ENCODE measurements at places on chromosomes 7 and 10.
A peak's percentile ranks its signal among the peaks of the same experiment; 100 is the strongest.

GRCh38 chr7:74174606-74175082 is 488 bp downstream of the EIF4H start:
- DNase-seq, result peak; percentile 38

DNA sequence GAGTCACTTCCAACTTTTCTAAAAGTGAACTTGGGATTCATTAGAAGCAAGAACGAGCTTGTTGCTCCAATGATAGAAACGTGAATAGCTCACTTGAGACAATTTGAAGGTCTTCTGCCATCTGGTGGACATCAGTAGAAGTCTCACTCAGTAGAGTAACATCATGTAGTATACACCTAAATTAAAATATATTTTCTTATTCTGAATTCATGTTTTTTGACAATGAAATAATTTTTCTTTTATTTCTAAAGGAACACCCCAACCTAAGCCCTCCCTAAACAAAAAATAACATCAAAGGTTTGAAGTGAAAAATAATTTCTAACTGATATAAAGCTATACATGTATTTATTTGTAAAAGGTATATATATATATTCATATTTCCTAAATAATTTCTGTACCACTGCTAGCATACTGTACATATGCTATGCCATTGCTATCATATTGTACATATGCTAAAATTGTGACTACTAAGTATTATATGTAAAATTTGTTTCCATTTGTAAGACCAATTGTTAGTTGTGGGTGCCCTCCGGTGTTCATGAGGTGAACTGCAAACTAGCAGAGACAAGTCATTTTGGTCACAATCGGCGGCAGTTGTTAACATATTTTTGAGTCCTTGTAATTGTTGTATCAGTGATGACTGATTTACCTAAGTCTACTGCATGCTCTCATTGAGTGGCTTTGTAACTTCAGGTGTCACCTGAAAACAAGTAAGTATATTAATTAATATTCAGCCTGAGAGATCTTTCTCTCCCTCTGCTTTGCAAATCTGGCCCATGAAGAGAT is 121.9 kb downstream of the PTPRZ1 start:
- peak; percentile 80 for DNase-seq

DNA sequence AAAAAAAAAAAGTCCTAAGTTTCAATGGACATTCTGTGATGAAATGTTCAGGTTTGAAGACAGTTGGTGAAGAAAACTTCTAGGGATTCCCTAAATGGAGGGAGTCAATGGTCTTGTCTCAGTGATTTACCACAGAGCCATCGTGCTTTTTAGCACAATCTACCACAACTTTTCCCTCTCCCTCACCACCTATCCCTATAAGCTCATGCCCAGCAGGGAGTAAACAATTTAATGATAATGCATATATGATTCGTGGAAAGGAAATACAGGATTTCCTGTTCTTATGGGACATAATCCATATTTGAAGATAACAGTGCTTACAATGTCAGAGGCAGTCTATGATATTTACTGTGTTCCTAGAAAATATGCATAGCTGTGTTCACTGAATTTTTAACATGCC is 38.4 kb upstream of the CD36 start:
- no peak for DNase-seq

GRCh38 chr7:47378728-47379395 is 203.0 kb downstream of the TNS3 start:
- no peak for DNase-seq

DNA sequence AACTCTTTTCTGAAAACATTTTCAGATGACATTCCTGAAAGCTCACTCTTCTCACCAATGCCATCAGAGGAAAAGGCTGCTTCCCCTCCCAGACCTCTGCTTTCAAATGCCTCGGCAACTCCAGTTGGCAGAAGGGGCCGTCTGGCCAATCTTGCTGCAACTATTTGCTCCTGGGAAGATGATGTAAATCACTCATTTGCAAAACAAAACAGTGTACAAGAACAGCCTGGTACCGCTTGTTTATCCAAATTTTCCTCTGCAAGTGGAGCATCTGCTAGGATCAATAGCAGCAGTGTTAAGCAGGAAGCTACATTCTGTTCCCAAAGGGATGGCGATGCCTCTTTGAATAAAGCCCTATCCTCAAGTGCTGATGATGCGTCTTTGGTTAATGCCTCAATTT is 16.5 kb downstream of the ANLN start:
- no peak for DNase-seq

DNA sequence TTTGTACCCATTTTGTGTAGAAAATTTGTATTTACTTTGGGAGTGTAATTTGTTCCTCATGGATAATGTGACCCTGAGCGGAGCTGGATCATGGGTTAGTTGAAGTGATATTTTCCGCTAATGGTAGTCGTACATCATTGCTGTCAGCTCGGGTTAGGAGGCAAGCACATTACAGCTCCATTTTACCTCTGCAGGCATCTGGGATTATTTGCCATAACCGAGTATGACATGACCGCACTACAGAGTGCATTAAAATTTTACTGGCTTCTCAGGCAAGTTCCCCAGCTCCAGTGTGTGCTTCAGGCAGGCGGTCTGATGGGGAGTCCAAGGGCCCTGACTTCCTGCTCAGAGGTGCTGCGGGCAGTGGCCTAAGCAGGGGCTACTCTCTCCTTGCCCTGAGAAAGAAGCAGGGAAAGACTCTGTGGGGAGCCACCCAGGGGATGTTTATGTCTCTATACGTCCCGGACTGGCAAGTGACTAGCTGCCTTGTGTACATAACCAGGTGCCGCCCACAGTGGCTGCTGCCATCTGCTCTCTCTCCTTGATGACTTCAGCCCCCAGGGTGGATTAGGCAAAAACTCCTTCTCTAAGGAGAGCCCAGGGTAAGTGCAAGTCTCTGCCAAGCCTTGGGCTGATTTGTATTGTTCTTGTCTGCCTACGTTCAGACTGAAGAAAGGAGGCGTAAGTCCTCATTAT is 685.3 kb upstream of the GALNT17 start:
- no peak for DNase-seq

DNA sequence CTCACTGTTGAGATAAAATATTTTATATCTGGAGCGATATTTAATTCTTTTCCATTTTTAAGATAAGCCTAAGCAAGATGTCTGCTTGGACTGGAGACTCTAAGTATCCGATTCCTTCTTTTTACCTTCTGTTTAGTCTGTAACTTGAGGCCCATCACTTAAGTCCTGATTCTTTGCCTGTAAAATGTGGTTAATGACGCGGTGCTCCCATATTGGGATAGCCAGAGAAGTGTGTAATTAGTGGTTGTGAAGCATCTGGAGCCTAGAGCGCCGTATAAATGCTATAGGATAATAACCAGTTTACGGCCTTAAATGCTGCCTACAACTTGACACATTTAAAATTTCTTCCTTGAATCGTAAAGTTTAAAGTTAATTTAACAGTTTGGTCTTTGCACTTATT is 132.9 kb downstream of the CHN2 start:
- no peak for DNase-seq

DNA sequence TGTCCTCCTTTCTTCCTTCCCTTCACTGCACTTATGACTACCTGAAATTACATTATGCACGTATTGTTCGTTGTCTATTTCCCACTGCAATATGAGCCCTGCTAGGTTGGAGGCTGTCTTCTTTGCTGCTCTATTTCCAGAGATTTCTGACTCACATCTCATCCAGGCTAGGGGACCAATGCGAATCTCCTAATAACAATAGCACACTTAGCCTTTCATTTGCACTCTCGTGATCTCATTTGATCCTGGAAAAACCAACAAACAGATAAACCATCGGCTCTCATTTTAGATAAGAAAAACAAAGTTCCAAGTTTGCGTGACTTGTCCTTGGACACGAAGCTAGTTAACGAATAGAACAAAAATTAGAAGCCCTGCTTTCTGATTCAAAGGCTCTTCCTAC is 1.4 kb downstream of the ZNF438 start:
- DNase-seq, result no peak

DNA sequence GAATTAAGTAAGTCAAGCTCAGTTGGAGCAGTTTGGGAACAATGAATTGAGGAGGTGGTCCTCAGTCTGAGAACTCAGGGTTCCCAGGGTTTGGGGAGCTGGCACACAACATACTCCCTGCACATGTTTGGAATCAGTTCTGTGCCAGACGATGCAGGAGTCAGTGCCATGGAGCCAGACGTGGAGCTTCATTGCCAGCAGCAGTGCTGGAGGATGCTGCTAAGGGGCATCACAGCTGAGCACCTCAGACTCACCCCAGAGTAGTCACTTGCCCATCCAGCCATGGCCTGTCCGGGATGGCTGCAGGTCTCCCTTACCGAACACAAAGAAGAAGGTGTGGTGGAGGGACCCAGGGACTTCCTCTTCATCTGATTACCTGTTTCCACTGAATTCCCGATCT is 7.9 kb downstream of the GIMAP5 start:
- DNase-seq, result no peak

GRCh38 chr10:24451325-24451820 is 242.4 kb downstream of the KIAA1217 start:
- no peak for DNase-seq

- DNase-seq, result peak; percentile 84
These were observed 673.7 kb downstream of the SUGCT start for GRCh38 chr7:40808378-40808942.

DNA sequence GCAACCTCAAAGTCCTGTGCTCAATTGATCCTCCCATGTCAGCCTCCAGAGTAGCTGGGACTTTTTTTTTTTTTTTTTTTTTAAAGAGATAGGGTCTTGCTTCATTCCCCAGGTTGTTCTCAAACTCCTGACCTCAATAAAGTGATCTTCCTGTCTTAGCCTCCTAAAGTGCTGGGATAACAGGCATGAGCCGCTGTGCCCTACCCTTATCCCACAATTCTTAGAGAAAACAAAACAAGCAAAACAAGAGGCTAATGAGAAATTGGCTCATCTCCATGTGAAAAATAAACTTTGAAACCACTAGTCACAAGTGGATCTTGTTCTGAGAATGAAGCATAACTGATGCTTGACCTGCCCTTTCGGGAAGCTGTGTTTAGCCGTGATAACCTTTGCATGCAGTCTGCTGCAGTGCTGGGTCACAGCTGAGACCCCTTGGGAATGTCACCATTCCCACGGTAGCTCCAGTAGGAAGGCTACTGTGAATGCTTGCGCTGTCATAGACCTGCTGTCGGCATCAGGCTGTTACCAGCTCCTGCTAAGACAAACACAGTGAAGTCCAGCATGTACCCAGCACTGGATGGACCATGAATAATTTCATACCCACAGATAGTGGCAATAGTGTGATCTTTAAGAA is 290.7 kb upstream of the KIAA1217 start:
- DNase-seq, result no peak

- no peak for DNase-seq
These were observed 8.2 kb downstream of the CLRN3 start for GRCh38 chr10:127884501-127884900.

DNA sequence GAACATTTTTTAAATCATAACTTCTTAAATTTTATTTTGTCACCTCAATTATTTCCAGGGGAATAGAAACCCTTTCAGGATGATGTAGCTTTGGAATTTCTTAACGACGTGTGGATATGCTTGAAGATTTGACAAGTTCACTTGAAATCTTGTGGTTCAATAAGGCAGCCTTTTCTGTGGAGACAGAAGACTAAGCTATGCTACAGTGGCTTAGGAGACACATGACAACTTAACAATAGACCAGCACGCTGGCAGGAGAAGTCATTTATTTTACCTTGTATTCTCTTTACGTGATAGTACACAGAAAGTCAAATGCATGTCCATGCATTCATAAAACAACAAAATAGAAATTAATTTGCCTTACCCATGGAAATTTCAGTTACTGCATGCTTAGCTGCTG is 181.6 kb downstream of the GRM3 start:
- no peak for DNase-seq

GRCh38 chr7:24401628-24402593 is 117.9 kb downstream of the NPY start:
- DNase-seq, result peak; percentile 31

GRCh38 chr7:1408466-1408865 is 50.8 kb downstream of the MICALL2 start:
- DNase-seq, result no peak

DNA sequence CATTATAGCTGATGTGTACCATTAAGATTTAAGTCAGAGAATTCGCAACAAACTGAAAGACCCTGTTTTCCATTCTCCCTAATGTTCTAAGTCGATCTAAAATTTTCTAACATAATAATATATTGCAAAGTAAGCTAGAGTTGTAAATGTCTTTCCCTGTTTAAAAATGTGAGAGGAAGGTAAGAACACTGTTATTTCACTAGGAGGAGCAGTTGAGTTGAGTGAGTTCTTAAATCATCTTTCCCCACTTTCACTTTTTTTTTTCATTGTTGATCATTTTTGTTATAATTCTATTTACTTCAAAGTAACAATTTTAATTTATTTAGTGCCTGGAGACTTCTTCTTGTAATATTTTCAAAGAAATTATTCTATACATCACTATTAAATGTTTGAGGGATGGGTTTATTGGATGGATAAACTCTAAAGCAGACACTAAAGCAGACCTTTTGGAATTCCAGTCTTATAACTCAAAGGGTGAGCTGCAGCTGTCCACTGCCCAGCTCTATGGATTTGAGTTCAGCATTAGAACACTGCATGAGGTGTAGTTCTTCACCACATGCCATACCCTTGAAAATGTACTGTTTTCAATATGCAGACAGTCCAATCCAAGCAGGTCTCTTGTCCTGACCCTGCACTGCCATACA is 181.3 kb upstream of the FZD1 start:
- peak; percentile 7 for DNase-seq

DNA sequence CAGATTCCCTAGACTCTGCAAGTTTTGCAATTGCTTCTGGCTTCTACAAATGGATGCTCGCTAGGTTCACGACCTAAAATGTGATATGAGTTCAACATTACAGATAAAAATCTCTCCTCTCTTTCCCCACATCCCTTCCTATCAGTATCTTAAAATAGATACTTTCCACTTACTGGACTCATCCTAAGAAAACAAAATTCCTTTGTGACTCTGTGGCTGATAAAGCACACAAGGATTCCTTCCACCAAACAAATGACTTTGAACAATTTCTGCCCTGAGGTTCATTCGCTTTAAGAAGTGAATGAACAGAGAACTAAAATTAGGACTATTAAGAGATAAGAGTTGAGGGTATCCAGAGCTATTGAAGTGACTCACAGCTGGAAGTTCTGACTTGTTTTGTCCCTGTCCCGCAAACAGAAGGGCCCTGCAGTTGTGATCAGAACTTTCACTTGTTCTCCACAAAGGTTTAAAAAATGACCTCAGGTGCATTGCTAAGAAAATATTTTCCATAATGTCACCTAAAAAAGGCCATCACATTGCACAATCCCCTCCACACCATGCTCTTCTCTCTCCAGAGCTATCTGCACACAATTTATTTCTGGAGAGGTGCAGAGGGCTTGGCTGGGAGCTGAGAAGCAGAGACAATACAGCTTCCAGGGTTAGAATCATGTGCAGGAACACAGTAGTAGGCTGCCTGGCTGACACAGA is 96.1 kb downstream of the PIP4K2A start:
- peak; percentile 92 for DNase-seq

GRCh38 chr10:33706191-33706590 is 371.7 kb upstream of the NRP1 start:
- DNase-seq, result peak; percentile 38

DNA sequence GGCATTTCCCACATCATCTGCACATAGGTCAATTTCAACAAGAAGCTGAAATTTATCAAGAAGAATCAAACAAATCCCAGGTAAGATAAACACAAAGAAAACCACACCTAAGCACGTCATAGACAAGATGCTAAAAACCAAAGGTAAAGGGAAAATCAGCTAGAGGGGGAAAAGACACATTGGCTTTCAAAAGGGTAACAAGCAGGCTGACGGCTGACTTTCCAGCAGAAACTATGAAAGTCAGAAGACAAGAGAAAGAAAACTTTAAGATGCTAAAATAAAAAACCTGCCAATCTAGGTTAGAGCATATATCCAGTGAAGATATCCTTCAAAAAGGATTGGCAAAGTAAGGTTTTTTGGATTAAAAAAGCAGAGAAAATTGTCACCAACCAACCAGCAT is 59.9 kb upstream of the RHEB start:
- DNase-seq, result no peak

GRCh38 chr10:10847387-10847786 is 170.3 kb upstream of the CELF2 start:
- DNase-seq, result no peak
